ENCODE measurements at places on chromosomes 3 and 15.

DNA sequence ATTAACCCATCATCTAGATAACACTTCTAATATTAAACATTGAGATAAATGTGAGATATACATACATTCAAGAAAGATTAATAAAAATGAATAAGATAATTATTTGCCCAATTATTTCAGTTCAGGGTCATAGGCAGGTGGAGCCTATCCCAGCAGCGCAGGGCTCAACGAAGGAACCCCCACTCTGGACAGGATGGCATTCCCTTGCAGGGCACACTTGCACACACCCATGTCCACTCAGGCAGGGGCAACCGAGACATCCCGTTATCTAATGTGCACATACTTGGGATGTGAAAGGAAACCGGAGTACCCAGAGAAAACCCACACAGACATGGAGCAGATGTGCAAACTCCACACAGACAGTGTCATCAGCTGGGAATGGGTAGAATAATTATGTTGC is 175.4 kb upstream of the CMC1 start:
- no peak for DNase-seq

GRCh38 chr3:155629056-155629455 is 115.8 kb downstream of the PLCH1 start:
- DNase-seq = no peak

DNA sequence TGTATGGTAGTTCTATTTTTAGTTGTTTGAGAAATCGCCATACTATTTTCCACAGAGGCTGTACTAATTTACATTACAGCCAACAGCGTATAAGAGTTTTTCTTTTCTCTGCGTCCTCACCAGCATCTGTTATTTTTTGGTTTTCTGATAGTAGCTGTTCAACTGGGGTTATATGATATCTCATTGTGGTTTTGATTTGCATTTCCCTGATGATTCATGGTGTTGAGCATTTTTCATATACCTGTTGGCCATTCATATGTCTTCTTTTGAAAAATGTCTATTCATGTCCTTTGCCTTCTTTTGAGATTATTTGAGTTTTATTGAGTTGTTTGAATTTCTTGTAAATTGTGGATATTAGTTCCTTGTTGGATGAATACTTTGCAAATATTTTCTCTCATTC is 114.6 kb downstream of the LRRK1 start:
- no peak for DNase-seq

DNA sequence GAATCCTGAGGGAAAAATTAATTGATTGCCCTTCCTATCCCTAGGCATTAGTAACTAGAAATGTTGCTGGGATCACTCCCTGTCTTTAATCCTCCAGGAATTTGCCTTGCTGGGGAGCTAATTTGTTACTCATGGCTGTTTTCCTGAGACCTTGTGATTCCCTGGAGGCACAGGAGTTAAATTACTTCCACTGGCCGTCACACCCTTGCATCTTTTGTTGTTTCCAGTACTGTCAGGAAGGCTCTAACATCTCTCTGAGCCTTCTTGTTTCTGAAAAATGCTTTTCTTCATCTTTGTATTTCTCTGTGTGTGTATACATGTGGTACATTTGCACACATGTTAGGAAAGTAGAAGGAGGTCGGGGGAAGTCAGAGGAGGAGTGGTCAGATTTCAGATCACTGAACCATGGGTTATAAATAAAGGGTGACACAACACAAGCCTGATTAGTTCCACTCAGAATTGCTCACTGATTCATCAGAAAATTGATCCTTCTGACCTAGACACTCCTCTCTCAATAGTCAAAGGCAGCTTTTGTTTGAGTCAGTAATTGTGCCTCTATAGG is 23.5 kb upstream of the LRRFIP2 start:
- no peak for DNase-seq

- no peak for DNase-seq
Observed at GRCh38 chr3:27630885-27631284, 91.2 kb downstream of the EOMES start.

- no peak for DNase-seq
Observed at GRCh38 chr15:71712182-71712581, 98.2 kb upstream of the NR2E3 start.

- DNase-seq = no peak
Observed at GRCh38 chr15:100877551-100877950, 2.1 kb upstream of the ALDH1A3 start.

GRCh38 chr3:161794551-161794950 is 297.9 kb downstream of the OTOL1 start:
- no peak for DNase-seq

GRCh38 chr3:48598323-48599076 is 3.4 kb upstream of the COL7A1 start:
- peak; percentile 76 for DNase-seq

DNA sequence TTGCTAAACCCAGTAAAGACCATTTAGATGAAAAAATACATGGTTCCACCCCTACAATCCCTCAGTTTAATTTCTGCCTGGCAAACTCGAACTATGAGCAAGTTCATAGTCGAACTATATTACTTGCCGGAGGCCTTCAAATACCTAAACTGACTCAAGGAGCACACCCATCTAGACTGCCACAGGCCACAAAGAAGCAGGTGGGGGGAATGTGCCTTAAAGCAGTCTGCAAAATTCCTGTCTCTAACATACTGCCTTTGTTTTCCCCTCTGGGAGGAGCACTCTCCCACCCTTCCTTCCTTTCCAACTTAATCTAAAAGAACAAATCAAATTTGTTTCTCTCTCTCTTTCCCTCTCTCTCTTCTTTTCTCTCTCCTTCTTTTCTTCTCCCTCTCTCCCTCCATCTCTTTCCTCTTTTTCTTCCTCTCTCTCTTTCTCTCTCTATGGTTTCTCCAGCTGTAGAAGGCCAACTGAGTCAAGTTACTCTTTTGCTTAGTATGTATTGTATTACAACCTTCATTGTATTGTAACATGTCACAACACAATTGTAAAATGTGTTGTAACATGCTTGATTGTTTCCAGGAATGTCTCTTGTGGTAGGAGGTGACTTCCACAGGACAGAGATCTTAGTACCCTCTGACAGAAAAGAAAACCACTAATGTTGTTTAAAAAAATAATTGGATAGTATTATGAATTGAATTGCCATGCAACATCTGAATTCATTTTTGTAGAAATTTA is 496.3 kb downstream of the ROBO2 start:
- no peak for DNase-seq

DNA sequence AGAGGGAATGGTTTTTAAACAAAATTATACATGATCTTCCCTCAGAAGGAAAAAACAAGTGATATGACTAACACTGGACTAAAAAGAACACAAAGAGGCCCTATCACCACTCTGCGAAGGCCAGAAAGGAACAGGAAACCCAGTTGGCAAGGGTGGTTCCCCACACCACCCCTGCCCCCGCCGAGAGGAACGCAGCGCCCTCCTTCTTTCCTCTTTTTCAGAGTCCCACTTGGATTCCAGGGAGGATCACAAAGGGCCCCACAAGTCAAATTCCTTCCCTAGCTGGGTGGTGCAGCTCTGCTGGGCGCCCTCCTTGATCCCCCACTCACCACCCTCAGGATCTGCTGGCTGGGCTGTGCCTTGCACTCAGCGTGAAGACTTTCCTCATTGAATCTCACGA is 29.8 kb downstream of the PLA1A start:
- no peak for DNase-seq

DNA sequence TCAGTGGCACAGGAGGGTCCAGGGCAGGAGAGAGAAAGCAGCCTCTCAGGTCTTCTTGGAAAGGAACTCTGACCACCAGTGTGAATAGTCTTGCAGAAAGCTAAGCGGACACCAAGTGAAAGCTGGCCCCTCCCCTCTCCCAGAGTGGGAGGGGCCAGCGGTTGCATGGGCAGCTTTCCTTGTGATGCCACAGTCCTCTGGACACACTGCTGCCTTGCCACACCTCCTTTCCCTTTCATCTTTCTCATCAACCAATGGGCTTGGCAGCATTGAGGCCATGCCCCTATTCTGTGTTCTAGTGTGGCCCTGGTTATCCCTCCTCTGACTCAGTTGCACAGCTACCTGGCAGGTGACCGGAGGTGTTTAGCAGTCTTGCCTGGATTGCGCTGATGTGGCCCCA is 49.7 kb upstream of the GOLGA6B start:
- no peak for DNase-seq

- DNase-seq = peak; percentile 64
Observed at GRCh38 chr3:48222616-48223513, at the start of gene CAMP. Gene CAMP (plus strand): TSS chr3:48223495. CDS start chr3:48223512, 17 bp downstream.

DNA sequence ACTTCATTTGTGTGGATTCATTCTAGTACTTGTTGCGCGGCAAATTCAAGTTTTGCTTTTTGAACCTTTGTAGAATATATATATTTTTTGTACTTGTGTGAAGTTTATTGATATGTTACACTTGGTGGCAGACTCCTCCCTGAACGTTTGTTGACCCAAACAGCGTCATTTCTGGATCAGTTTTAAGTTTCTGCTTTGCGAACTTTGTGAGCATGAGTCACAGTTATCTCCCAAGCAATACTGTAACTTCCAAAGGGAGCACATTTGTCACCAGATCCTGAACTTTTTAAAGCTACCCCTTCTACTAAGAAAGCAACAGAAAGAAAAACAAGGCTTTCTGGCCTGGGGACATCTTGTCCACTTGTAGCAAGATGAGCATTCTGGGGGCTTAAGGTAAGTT is 74.8 kb upstream of the CACNA2D3 start:
- DNase-seq = no peak

DNA sequence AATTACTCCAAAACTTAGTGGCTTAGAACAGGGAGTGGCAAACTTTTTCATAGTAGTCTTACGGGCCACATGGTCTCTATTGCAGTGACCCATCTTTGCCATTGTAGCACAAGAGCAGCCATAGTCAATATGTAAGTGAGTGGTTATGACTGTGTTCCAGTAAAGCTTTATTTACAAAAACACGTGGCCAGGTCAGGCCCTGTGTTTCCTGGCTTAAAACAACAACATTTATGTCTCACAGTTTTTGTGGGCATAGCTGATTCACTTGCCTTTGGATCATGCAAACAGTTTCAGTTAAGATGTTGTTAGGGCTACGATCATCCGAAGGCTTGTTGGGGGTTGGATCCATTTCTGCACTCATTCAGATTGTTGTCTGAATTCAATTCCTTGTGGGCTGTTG is 103.8 kb downstream of the CHCHD6 start:
- DNase-seq = no peak

- peak; percentile 48 for DNase-seq
Observed at GRCh38 chr15:89052474-89052873, 35.8 kb upstream of the ABHD2 start.

DNA sequence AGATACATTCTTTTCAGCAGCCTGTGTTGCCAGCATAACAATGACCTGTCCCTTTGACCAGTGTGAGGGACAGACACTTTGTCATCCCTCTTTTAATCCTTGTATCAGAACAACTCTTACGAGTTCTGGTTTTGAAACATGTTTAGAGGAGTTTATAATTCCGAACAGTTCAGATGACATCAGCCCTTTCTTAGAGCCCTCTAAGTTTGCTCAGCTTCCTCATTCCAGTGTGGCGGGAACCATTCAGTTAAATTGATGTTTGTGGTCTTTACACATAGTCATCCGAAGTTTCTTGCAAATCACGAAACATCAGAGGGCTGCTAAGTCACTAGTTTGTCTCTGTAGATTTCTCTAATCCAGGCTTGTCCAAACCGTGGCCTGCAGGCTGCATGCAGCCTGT is 102.5 kb downstream of the AKAP13 start:
- peak; percentile 77 for DNase-seq

GRCh38 chr3:100104817-100105413 is 9.4 kb downstream of the FILIP1L start:
- DNase-seq = no peak

GRCh38 chr3:126971891-126972351 is 11.0 kb upstream of the PLXNA1 start:
- DNase-seq = no peak

- DNase-seq = peak; percentile 93
Observed at GRCh38 chr15:74193299-74193718, 9.3 kb downstream of the STRA6 start.

DNA sequence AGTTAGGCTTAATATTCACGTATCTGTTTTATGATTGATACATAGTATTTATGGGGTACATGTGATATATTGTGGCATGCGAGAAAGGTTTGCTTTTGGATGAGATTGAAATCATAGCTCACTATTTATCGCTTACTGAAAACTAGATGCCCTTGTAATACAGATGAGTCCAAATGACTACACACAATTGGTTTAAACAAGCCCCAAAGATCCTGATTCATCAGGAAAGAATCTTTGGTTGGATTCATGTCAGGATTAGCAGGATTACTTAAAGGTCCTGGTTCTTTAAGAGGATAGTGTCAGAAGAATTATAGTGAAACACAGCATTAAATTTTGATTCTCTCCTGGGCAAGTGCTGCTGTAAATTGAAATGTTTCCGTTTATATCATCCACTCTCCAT is 18.6 kb upstream of the AADAC start:
- no peak for DNase-seq

DNA sequence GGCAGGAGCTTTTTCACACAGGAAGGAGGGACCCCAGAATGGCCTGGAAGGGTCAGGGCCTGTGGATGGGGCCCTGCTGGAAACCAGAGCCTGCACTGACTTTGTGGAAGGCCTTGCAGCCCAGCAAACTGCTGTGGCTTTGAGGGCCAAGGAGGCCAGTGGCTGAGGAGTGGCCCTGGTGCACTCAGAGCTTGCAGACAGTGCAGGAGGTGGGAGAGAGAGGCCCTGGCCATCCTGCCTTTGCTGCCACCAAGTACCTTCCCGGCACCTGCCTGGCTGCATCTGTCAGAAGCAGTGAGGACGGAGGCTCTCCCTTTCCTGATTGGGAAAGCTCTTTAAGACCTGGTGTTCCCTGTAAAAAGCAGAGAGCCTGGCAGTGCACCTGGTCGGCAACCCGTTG is 6.4 kb downstream of the PSTPIP1 start:
- DNase-seq = no peak
